ENCODE measurements at places on chromosomes 1 and 21. TPM values are rescaled to one million over a fixed set of nuclear protein-coding genes. Genes with fewer than 3 reads are reported as not detected.

GRCh38 chr1:227174164-227174563, 144.1 kb downstream of the CDC42BPA start:
- no peak for DNase-seq

GRCh38 chr1:68720476-68720875, 223.6 kb upstream of the DEPDC1 start:
- DNase-seq: no peak

DNA sequence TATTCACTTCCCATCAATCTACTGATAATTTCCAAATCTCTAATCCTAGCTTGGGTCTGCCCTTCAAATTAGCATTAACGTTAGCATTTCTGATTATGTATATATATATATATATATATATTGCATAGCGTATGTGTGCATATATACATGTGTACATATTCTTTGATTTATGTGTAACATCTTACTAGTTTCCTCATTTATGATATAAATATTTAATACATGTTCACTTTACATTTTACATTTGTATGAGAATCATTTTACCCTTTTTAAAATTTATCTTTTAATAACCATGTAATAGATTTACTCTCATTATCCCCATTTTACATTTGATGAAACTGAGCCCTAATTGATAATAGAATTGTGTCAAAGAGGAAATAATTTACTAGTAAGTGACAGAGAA, 164.7 kb downstream of the ZNF648 start:
- DNase-seq: no peak

GRCh38 chr21:42238185-42238934, 19.4 kb downstream of the ABCG1 start:
- DNase-seq: no peak

KRTAP13-2 gene
- total RNA-seq: not detected

All from ovary (tissue), 10 donors.